ENCODE measurements at places on chromosomes 3 and 15. TPM values are rescaled to one million over a fixed set of nuclear protein-coding genes. Genes with fewer than 3 reads are reported as not detected.

ALDH1A2 gene
- not detected for total RNA-seq

SEMA6D gene
- total RNA-seq, result not detected

CIP2A gene
- 57.5 TPM for total RNA-seq

INSYN1 gene
- total RNA-seq, result not detected

RHOV gene
- total RNA-seq, result not detected

CTXN2 gene
- not detected for total RNA-seq

LRRC49 gene
- total RNA-seq, result not detected

ATP2C1 gene
- total RNA-seq, result 58.5 TPM

TERC gene
- 4.6 TPM for total RNA-seq

ERICH6 gene
- 0.50 TPM for total RNA-seq

CRELD1 gene
- total RNA-seq, result 13.9 TPM

FETUB gene
- total RNA-seq, result not detected

PTX3 gene
- not detected for total RNA-seq

ATP10A gene
- total RNA-seq, result 57.9 TPM

FYTTD1 gene
- total RNA-seq, result 35.7 TPM

AHSG gene
- not detected for total RNA-seq

CHRFAM7A gene
- not detected for total RNA-seq

WDR82 gene
- total RNA-seq, result 143 TPM

OR5K1 gene
- total RNA-seq, result not detected

ZDHHC19 gene
- not detected for total RNA-seq

PHLDB2 gene
- total RNA-seq, result 2.7 TPM
